ENCODE measurements at places on chromosomes 12 and 14. TPM values are rescaled to one million over a fixed set of nuclear protein-coding genes. Genes with fewer than 3 reads are reported as not detected.

Gene PIANP
- total RNA-seq: not detected

Gene KERA
- total RNA-seq: not detected

Gene MFAP5
- total RNA-seq: not detected

Gene NGB
- not detected for total RNA-seq

- no peak for DNase-seq
These were observed 56.9 kb downstream of the SCAF11 start for GRCh38 chr12:45933504-45933903.

- DNase-seq: no peak
These were observed 89.2 kb downstream of the NTS start for GRCh38 chr12:85963326-85963725.

Measured in PC-3 (cell line).